ENCODE measurements at places on chromosomes 6 and 20.

GRCh38 chr20:38060536-38060935, 27.0 kb downstream of the RPRD1B start:
- no peak for DNase-seq

GRCh38 chr6:50661636-50662035, 51.7 kb upstream of the TFAP2D start:
- no peak for DNase-seq

DNA sequence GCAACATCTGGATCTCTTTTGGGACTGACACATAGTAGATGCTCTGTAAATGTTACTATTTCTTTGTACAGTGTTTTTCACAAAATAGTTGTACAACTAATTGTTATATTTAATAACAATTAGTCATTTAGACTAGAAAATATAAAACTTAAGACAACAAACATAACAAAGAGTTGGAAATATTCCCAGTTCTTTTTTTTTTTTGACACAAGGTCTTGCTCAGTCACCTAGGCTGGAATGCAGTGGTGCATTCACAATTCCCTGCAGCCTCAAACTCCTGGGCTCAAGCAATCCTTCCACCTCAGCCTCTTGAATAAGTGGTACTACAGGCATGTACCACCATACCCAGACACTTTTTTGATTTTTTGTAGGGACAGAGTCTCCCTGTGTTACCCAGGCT, 105.8 kb downstream of the UTRN start:
- DNase-seq = no peak

DNA sequence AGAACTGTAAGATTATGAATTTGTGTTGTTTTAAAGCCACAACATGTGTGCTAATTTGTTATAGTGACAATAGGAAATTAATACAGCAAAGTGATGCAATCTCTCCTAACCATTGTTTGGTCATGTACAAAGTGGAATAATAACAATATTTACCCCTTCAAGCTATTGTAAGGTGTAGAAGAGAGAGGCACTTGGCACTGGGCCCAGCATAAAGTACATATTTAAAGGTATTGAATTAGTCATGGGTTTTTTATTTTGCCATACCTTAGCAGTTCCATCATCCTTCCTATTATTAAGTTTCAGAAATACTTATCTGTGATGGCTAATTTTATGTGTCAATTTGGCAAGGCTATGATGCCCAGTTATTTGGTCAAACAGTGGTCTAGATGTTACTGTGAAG, 322.4 kb upstream of the TSHZ2 start:
- DNase-seq = no peak

- no peak for DNase-seq
Observed at GRCh38 chr6:12036766-12037165, 24.7 kb downstream of the HIVEP1 start.

- DNase-seq = no peak
Observed at GRCh38 chr6:11343963-11344723, 111.7 kb upstream of the NEDD9 start.

DNA sequence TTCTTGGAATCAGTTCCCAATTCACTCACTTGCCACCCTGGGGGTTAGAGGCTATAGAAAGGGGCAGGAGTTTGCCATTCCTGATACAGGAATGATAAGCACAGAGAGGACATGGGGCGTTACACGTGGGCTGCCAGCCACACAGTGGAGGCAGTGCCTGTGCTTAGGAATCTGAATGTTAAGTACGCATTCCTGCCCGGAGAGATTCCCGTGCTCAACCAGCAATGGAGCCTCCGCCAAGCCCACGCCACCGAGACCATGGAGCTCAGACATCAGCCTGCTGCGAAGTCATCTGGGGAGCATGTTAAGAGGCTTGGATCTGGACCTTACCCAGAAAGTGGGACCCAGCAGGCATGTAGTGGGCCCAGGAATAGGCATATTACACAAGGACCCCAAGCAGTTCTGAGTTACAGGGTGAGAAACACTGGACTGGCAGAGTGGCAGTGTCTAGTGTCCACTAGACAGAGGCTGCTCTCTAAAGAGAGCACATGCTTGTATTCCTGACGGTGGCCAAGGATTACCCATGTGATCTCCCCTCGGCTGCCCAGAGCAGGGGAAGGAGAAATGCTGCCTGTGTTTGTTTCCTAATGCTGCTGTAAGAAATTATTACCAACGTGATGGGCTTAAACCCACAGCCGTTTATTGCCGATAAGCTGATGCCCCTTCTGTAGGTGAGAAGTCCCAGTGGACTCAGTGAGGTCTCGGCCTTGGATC, 138.2 kb downstream of the BMP7 start:
- no peak for DNase-seq

DNA sequence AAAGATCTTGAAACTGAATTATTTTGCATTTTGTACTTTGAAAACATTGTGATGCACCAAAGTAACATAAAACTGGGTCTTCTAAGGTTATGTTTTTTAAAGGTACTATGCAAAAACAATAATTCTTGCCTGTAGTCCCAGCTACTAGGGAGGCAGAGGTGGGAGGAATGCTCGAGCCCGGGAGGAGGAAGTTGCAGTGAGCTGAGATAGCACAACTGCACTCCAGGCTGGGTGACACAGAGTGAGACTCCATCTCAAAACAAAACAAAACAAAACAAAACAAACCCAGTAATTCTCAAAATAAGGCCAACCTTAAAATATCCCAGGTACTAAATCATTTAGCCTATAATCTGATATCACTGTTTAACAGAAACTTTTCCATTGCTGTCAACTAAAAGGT, 269.6 kb downstream of the KHDC1L start:
- no peak for DNase-seq

- no peak for DNase-seq
Observed at GRCh38 chr6:151236668-151237401, 2.9 kb upstream of the AKAP12 start.

GRCh38 chr6:41732591-41733359, 2.6 kb downstream of the TFEB start:
- no peak for DNase-seq

DNA sequence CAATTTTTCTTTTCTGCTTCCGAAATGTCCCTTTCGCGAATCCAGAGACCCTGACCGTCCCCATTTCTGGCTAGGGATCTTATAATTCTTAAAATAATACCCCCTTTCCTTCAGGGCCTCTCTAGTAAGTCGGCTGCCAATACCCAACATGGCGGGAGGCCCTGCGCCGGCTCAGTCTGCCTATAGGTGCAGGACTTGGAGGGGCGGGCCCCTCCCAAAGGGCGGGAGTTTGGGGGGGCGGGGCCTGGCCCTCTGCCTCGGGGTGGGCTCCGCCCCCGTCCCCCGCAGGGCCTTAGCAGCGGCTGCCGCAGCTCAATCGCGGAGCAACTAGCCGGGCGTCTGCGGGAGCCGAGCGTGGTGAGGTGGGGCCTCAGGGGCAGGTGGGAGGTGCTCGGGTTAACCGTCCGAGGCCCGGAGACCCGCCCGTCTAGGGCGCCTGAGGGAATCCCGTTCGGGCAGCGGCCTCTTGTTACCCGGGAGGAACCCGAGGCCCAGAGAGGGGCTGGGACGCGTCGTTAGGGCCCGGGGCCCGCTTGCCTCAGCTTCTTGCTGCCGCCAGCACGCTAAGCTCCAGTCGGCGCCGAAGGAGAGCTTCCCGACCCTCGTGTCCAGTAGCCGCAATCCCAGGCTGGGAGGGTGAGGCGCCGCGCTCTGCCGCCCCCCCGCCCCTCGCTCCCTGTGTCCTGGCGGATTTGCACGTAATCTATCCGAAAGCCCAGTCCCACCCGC, at the start of gene CEP250:
Gene CEP250, plus strand, starts transcription at position 718 of the 729 bp plus-strand sequence. CDS start 6,770 bp downstream, outside the sequence.
- peak; percentile 93 for DNase-seq

DNA sequence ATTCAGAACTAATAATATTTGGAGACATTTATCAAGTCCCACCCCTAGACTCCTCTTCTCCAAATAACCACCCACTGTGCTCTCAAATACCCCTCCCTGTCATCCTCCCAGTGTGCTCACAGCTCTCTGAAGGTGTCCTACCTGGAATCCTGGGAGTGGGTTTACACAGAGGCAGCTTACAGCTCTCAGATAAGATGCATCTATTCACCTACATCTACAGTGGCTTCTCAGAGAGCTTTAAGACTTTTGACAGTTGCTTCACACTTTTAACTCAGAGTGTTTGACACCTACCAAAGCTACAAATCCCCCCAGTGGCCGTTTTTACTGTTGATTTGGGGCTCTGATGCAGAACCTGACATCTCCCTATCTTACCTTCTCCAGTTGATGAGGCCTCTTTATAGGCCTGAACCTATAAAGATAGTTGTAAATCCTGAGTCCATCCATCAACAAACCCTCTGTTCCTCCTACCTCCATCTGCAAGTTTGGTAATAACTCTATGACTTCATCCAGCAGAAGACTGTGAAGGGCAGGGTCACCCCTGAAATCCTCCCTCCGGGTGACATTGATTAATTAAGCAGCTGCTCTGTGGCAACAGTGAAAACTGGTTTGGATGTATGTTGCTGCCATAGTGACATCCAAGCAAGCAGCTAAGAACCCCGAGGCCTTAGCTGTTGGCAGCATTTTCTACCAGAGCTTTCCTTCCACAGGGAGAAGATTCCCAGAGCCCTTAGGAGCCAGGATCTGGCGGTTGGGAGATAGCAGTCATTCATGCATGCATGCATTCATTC, 226.1 kb upstream of the RREB1 start:
- DNase-seq = no peak

- DNase-seq = no peak
Observed at GRCh38 chr6:52213127-52213526, 27.0 kb downstream of the IL17A start.

DNA sequence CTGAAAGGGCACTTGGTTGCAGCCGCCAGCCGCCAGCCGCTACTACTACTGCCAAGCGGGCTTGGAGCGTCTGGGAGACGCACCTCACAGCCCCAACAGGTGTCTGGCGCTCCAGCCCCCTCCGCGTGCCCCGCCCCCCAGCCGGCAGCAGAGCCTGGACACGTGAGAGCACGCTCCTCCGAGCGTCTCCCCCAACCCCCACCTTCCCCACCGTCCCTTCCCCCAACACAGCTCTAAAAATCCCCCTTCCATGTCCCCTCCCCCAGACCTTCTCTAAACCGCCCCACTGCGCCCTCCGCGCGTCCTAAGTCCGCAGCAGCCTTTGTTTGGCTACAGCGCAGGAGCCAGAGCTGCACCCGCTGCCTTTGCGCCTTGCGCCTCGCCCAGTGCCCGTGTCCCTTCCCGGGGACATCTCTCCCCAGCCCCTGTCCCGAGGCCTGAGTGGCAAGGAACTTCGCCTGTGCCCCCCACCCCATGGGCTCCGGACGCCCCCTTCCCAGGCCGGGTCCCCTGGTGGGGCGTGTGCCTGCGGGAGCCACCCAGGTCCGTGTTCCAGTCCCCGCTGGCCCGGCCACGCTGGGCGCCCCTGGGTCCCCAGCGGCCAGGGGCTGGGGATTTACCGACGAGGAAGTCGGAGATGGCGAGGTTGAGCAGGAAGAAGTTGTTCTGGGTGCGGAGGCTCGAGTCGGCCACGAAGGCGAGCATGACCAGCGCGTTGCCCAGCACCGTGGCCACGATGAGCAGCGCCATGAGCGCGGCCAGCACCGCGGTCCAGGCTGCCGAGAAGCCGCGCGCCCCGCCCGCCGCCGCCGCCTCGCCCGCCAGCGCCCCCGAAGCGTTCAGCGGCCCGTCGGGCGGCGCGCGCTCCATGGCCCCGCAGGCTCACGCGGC, 732 bp downstream of the HRH3 start:
- no peak for DNase-seq

DNA sequence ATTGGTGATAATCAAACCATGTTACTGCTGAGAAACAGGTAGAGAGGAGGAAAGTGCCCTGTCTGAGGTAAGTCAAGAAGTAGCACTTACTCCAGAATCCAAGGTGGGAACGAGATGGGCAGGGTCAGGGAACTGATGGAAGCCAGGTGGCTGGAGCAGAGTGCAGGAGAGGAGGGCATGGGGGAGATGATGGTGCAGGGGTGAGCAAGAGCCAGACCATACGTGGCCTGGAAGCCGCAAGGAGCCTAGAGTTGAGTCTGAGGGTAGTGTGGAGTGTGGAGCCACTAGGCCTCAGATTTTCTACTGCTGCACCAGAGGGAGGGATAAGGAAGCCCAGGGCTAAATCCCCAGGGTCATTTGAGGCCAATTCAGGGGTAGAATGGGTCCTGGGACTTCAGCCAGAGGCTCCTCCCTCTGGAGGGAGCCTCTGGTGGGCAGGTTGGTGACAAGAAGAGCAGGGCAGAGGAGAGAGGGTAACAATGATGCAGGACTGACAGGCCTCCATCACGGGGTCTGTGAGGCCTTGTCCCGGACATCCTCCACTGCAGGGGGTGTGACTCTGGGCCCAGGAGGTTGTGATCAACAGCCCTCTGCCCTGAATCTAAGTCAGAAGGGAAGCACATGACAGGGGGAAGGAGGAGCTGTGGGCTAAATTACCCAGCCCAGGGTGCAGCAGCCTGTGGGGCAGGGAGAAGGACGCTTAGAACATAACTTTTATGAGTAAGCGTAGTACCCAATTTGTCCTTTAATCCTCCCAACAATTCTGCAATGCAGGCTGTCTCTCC, 28.7 kb downstream of the COX4I2 start:
- no peak for DNase-seq

- no peak for DNase-seq
Observed at GRCh38 chr6:53813801-53814200, 19.0 kb downstream of the LRRC1 start.

GRCh38 chr6:6972456-6972855, 135.3 kb upstream of the RREB1 start:
- DNase-seq = no peak

DNA sequence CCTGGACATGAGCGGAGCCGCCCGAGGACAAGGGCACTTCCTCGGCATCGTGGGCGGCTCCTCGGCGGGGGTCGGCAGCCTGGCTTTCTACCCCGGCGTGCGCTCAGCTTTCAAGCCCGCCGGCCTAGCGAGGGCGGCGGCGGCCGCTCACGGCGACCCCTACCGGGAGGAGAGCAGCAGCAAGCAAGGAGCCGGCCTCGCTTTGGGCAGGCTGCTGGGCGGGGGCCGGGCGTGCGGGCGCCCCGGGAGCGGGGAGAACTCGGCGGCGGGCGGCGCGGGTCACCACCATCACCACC, 6.7 kb downstream of the PRDM13 start:
- DNase-seq = no peak

- DNase-seq = no peak
Observed at GRCh38 chr6:158191032-158191431, 22.9 kb downstream of the GTF2H5 start.

- DNase-seq = no peak
Observed at GRCh38 chr6:157184202-157185015, 138.9 kb downstream of the TMEM242 start.

GRCh38 chr6:126620719-126621118, 280.8 kb downstream of the CENPW start:
- DNase-seq = no peak

- DNase-seq = no peak
Observed at GRCh38 chr6:16286151-16286522, 47.8 kb downstream of the GMPR start.

- DNase-seq = no peak
Observed at GRCh38 chr6:5941188-5941587, 65.5 kb downstream of the NRN1 start.

DNA sequence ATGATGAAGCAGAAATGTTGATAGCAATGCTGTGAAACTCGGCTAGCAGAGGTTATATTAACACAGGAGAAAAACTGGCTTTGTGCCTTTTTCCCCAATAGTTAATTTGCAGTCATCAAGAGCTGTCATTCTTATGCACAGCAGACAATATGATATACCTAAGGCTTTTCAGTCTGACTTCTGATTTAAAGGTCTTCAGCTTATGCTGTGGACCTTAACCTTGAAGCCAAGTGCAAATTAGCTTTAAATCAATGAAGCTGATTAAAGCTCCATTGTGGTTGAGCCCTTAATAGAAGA, 171.6 kb upstream of the ID4 start:
- DNase-seq = no peak

- DNase-seq = no peak
Observed at GRCh38 chr20:59253325-59253724, 47.1 kb upstream of the EDN3 start.

Data from coronary artery (tissue), 2 donors.